ENCODE measurements at places on chromosomes 2 and 18. TPM values are rescaled to one million over a fixed set of nuclear protein-coding genes. Genes with fewer than 3 reads are reported as not detected.

CRYGC gene
- total RNA-seq: not detected

CRYBA2 gene
- total RNA-seq: not detected

TRIM43 gene
- not detected for total RNA-seq

CGREF1 gene
- 1.6 TPM for total RNA-seq

OSBPL6 gene
- 12.0 TPM for total RNA-seq

ST8SIA5 gene
- 9.0 TPM for total RNA-seq

C2orf78 gene
- total RNA-seq: not detected

ALPG gene
- total RNA-seq: not detected

DPP10 gene
- total RNA-seq: 2.5 TPM

FAM228B gene
- 39.4 TPM for total RNA-seq

ANKRD30B gene
- total RNA-seq: not detected

LBX2 gene
- not detected for total RNA-seq

ASXL3 gene
- 4.3 TPM for total RNA-seq

KHK gene
- total RNA-seq: 1.6 TPM

ARPC2 gene
- 213 TPM for total RNA-seq
